Stimulated activated CD8-positive, alpha-beta memory T cell treated with anti-CD3 and anti-CD28 coated beads, Interleukin-12 subunit alpha, Interleukin-12 subunit beta, amount 100 ng/mL, for 1 hour (primary cell): ENCODE measurements at places on chromosomes 4 and X.

DNA sequence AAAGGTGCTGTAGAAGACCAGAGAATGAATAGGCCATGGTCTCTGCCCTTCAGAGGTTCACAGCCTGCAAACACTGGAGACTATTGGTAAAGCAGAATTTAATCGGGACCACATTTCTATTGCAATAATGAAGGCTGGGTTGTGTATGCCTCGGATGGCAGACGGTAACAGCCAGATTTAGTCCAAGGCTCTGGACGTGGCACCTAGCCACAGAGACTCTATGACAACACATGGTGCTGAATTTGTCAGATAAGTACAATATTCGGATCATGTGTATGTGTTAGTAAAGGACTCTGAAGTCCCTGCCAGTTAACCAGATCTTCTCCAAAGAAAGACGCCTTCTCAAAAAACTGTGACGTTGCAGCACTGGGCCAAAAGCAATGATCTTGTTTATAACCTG is 129.0 kb downstream of the DCTD start:
- DNase-seq = no peak

DNA sequence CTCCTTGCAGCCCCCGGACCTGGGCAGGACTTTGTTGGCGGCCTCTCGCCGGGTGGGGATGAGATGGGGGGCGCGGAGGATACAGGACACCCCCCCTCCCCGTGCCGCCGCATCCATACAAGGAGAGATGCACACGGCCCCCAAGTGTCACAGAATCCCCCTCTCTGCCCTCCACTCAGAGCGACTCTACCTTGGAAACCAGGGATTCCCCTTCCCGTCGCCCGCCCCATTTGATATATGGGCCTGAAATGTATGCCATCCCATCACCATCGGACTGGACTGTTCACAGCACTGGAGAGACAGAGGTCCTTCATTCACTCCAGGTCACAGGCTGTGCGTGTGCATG is 426 bp downstream of the PORCN start:
- no peak for DNase-seq

DNA sequence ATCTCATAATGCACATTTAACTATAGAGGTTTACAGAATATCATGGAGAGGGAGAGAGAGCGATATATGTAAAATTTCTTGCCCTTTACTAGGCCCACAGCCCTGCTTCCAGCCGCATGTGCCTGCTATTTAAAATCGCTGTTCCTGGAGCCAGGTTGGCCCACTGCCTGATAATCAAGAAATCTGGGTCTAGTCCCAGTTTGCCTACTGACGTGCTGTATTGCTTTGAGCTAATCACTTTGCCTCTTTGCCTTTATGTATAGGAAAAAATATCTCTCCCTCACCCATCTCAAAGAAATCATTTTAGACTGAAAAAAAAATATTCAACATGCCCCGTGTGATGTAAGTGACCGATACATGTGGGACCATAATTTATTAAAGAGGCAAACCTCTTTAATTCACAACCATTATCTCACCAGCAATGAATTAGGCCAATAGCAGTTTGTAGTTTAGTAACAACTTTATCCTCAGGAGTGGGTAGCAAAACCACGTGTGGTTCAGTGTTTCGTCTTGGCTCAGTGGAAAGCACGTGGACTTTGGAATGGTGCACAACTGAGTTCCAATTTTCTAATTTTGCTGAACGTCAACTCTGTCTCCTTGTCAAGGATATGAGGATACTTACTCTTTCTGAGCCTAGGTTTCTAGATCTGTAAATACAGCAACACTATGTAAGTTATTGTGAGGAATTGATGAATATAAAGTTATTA is 62.6 kb downstream of the GRXCR1 start:
- DNase-seq = no peak

GRCh38 chr4:66750273-66750672 is 795.0 kb downstream of the CENPC start:
- no peak for DNase-seq

DNA sequence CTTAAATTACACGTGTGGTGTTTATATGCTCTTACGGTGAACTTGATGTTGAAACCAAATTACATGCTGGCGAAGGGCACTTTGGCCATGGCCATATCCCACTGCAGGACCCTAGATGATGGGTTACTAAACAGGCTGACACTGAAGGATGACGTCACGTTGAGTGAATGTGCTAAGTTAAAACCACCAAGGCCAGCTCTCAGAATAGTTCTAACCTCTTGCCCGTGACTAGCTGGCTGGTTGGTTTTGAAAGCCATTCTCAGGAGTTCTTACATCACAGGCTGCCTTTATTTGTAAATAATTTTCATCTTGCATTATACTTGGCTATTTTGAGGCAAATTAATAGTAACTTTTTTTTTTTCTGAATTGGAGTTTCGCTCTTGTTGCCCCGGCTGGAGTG is 41.3 kb upstream of the PHEX start:
- DNase-seq = no peak

DNA sequence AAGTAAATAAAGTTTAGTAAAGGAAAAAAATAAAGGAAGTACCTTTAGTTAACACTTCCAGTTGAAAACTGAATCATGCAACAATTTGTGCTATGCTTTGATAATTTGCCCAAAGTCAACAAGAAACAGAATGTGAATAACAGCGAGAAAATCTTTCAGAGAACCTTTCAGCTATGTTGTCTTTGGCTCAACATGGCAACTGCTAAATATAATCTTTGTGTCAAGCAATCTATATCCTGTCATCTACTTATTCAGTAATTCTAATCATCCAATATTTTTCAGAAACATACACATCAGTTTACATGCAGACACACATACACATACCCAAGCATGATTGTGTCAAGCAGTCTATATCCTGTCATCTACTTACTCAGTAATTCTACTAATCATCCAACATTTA is 136.0 kb upstream of the PABPC4L start:
- no peak for DNase-seq

DNA sequence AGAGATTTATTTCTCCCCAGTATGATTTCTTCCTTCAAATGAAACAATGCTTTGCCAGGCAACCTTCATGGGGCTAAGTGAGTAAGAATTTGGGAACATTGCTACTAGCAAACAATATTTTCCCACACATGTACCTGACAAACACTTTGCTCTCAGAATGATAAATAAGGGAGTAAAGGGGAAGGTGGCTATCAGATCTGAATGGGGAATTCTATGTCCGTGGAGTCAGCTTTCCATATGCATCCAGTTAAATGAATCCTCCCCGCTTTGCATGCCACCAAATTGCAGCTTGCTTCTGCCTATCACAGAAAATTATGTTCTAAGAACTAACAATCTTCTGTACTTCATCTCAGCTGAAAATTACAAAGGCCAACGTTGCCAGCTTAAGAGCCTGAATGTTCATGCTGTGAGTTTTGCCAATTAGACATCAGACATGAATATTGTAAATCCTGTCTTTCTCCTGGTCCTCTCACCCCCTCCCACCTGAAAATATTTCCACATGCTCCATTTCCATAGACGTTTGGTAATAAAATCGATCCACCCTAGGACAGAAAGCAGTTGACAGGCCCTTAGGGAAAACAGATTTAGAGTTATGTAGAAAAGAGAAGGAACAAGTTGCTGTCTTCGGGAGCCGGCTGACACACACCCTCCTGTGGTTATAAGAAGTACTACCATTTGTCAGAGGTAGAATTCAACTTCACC is 6.3 kb downstream of the MEPE start:
- DNase-seq = no peak

- DNase-seq = no peak
Observed at GRCh38 chr4:75498041-75498440, 16.2 kb downstream of the RCHY1 start.

- DNase-seq = no peak
Observed at GRCh38 chrX:38500866-38501265, 60.5 kb upstream of the TSPAN7 start.

GRCh38 chr4:139526928-139527327 is 29.1 kb downstream of the SETD7 start:
- DNase-seq = no peak

- DNase-seq = no peak
Observed at GRCh38 chr4:93403571-93403970, 425.0 kb upstream of the ATOH1 start.

GRCh38 chrX:118807151-118808017 is 16.2 kb upstream of the ZCCHC12 start:
- no peak for DNase-seq

DNA sequence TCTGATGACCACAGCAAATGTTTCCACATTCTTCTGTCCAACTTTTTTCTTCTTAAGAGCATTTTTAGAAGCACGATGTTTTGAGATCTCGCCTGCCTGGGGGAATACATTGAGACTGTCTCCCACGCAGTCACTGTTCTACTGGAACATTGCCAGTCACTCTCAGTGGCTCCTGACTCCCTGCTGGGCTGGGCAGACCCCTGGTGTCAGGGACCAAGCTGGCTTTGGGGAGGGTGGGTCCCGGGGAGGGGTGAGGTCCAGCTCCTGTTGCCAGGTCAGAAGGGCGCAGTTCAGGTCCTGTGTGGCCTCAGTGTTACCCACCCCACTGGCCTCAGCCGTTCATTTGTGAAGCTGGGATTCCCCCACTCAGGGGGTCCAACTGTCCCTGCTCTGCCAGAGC is 18.9 kb upstream of the ABLIM2 start:
- DNase-seq = no peak

DNA sequence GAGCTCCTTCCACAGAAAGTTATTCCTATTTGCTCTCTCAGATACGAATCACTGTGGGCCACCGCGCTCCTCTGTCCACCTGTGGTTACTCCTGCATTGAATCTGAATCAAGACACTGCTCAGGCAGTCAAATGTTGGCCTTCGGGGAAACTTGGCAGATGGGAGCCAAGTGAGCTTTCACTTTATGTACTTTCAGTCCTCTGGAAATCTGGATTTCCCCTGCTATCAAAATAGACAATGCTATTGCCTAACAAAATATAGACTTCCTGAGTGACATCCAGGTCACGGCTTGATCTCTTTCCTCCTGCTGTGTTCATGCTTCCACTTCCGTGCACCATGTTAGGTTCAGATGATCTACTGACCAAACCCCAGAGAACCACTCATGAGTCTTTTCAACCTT is 43.8 kb downstream of the FHL1 start:
- no peak for DNase-seq

DNA sequence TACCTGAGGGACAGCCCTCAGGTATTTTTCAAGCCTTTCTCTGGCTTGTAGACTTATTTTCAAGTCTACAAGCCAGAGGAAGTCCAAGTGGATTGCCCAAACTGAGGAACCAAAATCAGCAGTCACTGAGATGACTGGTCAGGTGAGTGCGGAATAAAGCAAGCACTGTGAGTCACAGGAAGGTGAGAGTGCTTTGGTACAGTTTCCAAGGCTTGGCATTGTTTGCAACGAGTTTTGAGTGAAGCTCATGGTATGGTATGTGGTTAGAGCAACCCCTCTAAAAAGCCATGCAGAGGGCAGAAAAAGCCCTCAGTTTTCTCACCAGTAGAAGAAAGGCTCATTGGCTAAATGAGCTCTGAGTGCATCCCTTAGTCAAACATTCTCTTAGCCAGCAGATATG is 112.8 kb upstream of the EOLA2 start:
- DNase-seq = no peak

DNA sequence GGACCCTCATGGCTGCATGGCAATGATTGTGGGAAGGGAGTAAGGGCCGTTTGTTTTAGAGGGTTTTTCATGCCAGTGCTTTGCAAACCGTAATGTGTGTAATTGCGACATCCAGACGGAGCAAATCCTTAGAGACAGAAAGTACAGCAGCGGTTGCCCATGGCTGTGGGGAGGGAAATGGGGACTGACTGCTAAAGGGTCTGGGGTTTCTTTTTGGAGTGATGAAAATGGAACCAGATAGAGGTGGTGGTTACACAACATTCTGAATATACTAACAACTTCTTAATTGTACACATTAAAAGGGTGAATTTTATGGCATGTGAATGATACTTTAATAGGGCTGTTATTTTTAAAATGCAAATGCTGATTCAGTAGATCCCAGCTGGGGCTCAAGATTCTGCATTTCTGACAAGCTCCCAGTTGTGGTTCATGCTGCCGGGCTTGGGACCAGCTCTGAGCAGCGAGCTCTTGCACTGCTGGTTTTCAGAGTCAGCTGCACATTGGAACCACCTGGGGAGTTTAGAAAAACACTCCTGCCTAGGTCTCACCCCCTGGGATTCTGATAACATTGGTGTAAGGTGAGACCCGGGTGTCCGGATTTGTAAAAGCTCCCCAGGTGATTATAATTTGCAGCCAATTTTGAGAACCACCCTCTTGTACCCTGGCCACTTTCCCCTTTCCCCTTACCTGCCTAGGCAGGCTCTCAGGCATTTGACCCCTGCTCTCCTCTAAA is 47.7 kb downstream of the PRPS1 start:
- DNase-seq = no peak

- no peak for DNase-seq
Observed at GRCh38 chr4:121272526-121272925, 108.3 kb downstream of the QRFPR start.

DNA sequence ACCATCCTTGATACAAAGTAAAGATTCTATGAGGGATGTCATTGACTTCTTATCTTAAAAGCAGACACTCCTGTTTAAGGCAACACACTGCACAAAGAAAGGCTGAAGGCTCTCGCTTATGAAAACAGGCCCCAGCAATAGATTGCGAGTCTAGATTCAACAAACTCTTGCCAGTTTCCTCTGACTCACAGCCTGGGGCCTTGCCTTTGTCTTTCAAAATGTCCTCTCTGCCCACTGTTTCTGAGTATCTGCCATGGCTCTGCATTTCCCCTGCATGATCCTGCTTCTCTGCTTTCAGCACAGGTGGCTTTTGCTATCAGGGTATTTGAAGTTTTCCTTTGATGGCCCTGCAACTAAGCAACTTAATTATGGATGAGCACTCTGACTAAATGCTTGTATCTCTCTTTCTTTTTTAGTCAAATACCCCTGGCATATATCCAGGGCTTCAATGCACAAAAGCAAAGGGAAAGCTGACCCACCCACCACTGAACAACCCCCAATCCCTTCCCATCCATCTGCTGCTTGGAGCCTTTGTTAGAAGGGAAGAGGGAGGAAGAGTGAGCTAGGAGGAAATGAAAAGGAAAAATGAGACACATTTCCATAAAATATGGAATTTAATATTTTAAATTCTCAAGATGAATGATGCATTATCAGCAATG is 32.2 kb downstream of the NDP start:
- DNase-seq = no peak

- no peak for DNase-seq
Observed at GRCh38 chr4:4800646-4801408, 58.6 kb upstream of the MSX1 start.
